Fibroblast of villous mesenchyme (primary cell): ENCODE measurements at places on chromosomes 11 and 22. TPM values are rescaled to one million over a fixed set of nuclear protein-coding genes. Genes with fewer than 3 reads are reported as not detected.

ANGPTL5 gene
- not detected in 2 replicates for total RNA-seq

GRCh38 chr22:21677606-21678443 is 12.0 kb downstream of the PPIL2 start:
- no peak for DNase-seq

GRCh38 chr22:49449811-49450446 is 377.7 kb downstream of the BRD1 start:
- no peak for DNase-seq

DNA sequence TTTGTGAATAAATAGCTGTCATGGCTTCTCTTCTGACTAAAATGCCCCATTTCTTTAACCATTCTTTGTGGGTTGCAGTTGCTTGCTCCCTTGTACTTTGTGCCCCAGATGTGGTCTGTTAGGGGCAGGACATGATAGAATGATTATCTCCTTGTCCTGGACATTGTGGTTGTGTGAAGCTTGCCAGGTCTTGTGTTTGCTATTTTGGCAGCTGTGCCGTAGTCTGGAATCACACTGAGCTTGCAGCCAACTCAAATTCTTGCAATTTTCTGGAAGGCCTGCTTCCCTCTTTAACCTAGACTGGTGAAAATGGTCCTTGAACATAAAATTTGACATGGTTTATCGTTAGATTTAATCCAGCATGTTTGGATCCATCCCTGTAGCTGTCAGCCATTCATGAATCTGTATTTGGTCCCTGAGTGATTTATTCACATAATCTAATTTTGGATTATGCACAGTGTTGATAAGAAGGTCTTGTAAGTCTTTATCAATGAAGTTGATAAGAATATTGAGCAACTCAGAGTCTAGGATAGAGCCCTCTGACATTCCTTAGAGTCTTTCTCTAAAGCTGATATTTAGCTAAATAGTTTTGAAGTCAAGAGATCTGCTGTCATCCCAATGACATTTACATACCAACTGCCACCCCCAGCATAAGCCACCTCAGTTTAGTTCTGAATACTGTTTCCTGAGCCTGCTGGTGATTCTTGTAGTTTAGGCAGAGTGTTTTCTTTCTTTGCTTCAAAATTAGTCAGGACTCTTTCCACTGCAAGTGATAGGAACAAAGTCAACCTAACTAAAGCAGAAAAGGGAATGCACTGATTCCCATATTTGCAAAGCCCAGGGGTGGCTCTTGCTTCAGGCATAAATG is 9.8 kb downstream of the SPON1 start:
- peak; percentile 14 for DNase-seq

GRCh38 chr11:47007579-47007978 is 71.0 kb downstream of the CSTPP1 start:
- DNase-seq: peak; percentile 90

DNA sequence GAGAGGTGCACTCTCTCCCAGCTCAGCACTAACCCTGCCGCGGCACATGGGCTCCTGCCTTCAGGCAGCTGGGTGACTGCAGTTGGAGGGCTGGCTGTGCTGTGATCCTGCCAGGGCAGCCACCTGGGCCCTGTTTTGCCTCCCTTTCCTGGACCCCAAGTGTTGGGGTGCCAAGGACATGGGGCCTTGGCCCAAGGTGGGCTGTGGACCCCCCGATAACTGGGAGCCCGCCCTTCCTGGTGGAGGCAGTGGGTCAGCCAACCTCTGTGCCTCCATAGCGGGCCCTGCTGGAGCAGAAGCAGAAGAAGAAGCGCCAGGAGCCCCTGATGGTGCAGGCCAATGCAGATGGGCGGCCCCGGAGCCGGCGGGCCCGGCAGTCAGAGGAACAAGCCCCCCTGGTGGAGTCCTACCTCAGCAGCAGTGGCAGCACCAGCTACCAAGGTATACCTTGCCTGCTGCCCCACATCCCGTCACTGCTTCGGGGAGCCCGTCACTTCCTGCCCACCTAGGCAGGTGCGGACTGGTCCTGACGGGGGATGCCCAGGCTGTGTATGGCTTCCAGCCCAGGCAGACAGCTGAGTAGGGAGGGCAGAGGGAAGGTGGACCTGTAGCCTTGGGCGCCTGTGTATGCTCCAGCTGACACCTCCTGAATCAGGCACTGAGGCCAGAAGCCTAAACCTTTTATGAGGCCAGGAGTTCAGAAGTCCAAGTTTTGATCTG is 8.9 kb downstream of the TUB start:
- no peak for DNase-seq

- DNase-seq: no peak
Measured at GRCh38 chr11:90326647-90327046, 103.8 kb upstream of the CHORDC1 start.

DNA sequence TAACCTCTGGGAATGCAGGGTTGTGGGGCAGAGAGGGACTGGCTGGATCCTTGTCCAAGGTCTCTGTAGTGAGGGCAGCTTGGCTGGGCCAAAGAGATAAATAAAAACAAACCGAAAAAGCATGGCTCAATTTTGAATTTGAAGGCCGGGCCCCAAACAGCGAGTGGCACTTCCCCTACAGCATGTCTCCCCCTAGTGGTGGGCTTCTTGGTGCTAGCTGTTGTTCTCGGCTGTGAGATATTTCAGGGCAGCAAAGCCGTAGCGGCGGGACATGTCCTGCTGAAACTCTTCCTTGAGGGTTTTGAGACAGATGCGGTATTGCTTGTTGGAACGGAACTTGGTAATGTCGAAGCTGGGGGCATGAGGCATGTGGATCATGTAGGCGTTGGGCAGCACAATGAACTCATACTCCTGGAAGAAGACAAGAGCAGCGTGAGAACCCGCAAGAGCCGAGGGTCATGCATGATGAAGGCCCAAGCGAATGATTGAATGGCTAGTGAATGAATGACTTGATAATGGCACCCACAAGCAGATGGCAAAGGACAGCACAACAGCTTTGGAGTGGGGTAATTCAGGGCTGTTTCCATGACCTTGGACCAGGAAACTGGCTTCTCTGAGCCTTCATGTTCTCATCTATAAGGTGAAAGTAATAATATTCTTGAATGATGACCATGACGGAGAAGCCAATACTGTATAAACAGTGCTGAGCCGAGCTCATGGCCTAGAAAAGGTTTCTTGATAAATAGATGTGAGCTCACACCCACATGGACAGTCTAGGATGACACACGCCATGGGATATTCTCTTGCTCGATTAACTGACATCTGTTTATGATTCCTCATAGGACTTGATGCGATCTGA is 216.3 kb upstream of the SYN3 start:
- no peak for DNase-seq

GRCh38 chr11:5626196-5626595 is 1.4 kb downstream of the TRIM34 start:
- peak; percentile 36 for DNase-seq
